ENCODE measurements at places on chromosomes 3 and 15.

GRCh38 chr3:88589138-88589537 is 439.4 kb downstream of the C3orf38 start:
- DNase-seq = peak; percentile 52

GRCh38 chr3:36380221-36381031 is at the start of gene STAC:
TSS of gene STAC (plus strand) at chr3:36380504. CDS start at chr3:36380644, 140 bp downstream.
- DNase-seq = no peak

GRCh38 chr3:155560135-155560534 is 184.7 kb downstream of the PLCH1 start:
- DNase-seq = no peak

- DNase-seq = peak; percentile 75
Measured at GRCh38 chr3:106345353-106346027, 476.7 kb upstream of the CBLB start.

- DNase-seq = no peak
Measured at GRCh38 chr3:196712514-196713413, 587 bp downstream of the PIGX start.

DNA sequence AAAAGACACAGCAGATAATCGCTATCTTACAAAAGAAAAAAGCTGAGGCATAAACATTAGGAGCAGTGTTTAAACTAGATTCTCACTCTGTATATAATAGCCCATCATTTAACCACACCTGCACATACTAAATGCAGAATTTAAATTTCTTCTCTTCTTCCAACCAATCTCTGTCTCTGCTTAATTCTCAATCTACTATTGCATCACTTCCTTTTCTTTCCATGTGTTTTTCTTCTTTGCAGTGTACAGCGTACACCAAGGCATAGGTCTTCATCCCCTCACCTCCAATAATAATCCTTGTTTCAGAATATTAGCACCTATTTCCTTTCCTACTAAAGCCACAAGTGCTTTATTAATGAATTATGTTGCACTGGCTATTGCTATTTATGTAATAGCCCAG is 90.9 kb downstream of the NR1I2 start:
- DNase-seq = no peak

- no peak for DNase-seq
Measured at GRCh38 chr3:101632586-101632985, 44.3 kb downstream of the ZBTB11 start.

DNA sequence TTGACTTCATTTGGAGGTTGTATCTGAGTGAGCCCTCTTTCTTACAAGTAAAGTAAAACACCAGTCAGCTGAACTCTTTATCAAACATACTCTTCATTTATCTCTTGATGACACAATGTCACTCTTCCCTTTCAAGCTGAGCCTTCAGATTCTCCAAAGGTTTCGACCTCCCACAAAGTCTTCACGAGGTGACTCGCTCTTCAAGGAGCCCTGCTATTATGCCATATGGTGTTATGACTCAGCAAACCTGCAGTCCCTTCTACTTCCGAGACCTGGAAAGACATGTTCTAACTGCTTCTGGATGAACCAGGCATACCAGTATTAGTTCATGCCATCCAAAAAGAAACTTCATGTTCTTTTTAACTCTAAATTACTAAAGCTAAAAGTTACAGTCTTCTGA is 23.1 kb downstream of the AADAC start:
- DNase-seq = peak; percentile 36

DNA sequence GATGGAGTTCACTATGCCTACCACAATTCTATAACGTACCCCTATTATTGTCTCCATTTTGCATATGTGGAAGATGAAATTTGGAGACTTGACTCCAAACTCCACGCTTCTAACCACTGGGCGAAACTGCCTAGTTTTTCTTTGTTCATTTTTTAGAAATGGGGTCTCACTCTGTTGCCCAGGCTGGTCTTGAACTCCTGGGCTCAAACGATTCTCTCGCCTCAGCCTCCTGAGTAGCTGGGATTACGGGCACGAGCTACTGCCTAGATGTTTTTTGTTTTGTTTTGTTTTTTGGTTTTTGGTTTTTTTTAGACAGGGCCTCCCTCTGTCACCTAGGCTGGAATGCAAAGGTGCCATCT is 584 bp upstream of the RPL32 start:
- DNase-seq = no peak

GRCh38 chr15:73908030-73908821 is 18.0 kb upstream of the LOXL1 start:
- DNase-seq = peak; percentile 37

DNA sequence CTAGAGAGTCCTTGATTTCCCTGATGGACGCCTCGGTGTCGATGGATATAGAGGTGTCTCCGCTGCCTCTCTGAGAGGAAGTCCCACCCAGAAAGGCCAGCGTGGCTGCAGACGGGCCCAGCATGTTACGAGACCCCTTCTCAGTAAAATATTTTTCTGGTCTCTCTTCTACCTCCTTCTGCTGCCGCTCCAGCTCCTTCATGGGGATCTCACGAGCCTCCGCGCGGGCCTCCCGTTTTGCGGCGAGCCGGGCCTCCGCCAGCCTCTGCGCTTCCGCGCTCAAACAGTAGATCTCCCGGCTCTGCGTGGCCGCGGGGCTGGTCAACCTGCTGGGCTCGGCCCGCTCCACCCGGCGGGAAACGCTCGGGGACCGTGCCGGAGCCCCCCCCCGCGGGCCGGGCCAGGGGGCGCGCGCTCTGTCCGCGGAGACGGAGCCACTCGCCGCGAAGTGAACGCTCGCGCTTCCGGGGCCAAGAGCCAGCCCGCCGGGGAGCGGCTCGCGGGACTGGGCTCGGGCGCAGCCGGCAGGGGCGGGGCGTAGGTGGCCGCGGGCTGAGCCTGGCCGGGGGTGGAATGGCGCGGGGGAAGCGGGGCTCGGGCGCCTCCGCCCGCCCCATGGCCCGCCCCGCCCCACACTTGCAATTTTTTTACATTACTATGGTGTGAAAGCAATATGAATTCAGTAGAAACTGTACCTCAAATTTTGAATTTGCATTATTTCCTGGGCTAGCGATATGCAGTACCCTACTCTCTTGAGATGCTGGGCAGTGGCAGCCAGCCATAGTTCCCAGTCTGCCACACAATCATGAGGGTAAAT is 10.2 kb upstream of the KCNMB3 start:
- peak; percentile 32 for DNase-seq

GRCh38 chr3:19348941-19349564 is 200.7 kb downstream of the KCNH8 start:
- DNase-seq = no peak

GRCh38 chr15:101675015-101675414 is 22.8 kb upstream of the TM2D3 start:
- no peak for DNase-seq

GRCh38 chr3:27749643-27750042 is 27.5 kb upstream of the EOMES start:
- no peak for DNase-seq

- DNase-seq = no peak
Measured at GRCh38 chr3:120145542-120146285, 51.5 kb upstream of the GSK3B start.

DNA sequence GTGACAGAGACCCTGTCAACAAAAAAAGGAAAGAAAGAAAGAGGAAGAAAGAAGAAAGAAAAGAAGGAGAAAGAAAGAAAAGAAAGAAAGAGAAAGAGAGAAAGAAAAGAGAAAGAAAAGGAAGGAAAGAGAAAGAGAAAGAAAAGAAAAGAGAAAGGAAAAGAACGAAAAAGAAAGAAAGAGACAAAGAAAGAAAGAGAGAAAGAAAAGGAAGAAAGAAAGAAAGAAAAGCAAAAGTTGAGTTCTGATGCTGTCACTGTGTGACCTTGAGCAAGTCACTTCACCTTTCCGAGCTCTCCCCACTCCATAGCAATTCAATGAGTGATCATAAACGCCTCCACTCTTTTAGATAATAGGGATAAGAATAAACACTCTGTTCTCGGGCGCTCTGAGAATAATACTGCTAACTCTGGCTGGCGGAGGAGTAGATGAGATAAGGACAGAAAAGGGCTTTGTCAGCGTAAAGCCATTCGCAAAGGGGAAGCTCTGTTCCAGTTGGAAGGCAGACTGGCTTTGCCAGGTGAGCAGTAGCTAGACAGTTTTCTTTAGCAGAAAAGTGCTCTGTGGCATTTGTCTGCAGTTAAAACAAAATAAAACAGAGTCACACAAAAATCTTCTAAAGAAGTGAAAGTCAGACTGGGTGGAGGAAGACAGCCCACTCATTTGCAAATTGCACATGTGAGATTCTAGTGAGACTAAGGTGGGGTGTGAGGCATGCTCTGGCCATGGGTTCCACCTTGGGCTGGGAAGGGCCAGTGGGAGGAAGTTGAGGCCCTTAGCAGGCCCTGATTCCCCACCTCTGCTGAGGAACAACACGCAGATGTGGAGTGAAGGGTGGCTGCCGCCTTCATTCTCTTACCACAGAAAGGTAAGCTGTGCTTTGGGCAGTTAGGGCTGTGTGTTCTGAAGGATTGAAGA is 9.6 kb upstream of the FLNB start:
- DNase-seq = no peak

DNA sequence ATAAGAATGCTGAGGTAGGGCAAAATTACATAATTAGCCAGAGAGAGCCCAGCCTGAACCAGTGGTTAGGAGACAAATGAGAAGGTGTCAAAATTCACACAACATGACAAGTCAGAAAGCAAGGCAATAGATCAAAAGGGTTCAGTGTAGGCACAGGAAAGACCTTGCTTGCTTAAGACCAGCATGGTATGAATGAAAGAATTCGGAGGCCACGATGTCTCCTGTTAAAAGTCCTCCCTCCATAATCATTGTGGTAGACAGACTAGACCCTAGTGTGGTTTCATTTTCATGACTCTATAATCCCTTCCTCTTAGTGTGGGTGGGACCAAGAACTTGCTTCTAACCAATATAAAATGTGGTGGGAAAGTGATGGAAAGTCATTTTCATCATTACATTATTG is 98.7 kb upstream of the ANKRD28 start:
- DNase-seq = no peak

- DNase-seq = no peak
Measured at GRCh38 chr3:117750674-117751269, 1041.2 kb downstream of the TUSC7 start.

- no peak for DNase-seq
Measured at GRCh38 chr3:196138482-196139254, 56.8 kb upstream of the TFRC start.

DNA sequence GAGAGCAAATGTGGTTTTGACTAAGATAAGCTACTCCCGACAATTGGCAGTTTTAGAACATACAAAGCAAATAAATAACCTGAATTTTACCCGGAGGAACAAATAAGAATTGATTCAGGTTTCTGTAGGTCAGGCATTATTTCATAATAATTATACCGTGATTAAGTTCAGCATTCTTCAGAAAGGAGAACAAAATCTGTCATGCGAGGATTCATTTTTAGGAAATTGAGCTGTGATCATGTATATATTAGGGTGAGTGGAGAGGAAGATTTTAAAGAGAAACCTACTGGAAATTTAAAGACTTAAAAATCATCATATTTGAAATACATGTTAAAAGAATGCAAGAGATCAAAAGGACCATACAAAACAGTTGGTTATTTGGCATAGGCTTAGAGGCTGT is 20.5 kb downstream of the ZNF609 start:
- DNase-seq = no peak

- DNase-seq = no peak
Measured at GRCh38 chr3:113054552-113054951, 63.8 kb downstream of the GTPBP8 start.

DNA sequence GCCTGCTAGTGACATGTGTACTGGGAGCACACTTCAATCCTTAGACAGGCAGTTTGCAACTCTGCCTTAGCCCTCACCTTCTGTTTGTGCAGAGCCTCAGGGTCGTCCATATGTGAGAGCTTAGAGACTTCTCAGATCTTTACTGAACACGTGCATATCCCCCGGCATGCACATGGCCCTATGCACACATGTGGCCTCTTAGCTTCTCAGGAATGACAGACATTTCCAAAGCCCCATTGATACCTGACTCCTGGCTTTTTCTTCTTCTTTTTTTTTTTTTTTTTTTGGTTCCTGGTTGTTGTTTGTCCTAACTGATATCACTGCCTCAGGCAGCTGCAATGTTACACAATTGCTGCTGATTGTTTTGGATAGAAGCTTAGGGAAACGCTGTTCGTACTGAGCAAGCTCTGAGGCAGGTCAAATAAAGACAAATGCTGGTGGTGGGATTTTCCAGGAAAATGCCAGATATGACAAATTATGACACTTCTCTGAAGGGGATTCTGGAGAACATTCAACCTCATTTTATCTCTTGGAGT is 107.2 kb upstream of the RGMA start:
- DNase-seq = no peak

Measured in NCI-H446 treated with DMSO at 0.1 percent for 48 hours (cell line).